ENCODE measurements at places on chromosomes 5 and 9.

DNA sequence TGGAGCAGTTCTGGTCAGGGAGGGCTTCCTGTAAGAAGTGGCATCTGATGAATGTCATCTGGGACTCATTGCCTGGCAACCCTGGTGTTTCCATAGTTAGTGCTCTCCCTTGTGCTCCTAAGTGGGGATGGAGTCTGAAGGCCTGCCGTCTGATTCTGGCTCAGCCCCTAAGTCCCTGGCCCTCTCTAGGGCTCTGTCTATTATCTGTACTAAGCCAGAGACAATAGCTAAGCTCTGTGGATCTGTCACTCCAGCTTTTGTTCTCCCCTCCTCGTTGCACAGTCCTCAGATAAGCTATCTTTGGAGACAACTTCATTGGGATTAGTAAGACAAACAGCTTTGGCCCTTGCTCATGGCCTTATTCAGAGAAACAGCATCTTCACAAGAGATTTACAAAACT lies 30.6 kb upstream of the TTC1 start:
- DNase-seq: no peak

- DNase-seq: no peak
These were observed 34.6 kb downstream of the ZSWIM6 start for GRCh38 chr5:61366497-61367240.

DNA sequence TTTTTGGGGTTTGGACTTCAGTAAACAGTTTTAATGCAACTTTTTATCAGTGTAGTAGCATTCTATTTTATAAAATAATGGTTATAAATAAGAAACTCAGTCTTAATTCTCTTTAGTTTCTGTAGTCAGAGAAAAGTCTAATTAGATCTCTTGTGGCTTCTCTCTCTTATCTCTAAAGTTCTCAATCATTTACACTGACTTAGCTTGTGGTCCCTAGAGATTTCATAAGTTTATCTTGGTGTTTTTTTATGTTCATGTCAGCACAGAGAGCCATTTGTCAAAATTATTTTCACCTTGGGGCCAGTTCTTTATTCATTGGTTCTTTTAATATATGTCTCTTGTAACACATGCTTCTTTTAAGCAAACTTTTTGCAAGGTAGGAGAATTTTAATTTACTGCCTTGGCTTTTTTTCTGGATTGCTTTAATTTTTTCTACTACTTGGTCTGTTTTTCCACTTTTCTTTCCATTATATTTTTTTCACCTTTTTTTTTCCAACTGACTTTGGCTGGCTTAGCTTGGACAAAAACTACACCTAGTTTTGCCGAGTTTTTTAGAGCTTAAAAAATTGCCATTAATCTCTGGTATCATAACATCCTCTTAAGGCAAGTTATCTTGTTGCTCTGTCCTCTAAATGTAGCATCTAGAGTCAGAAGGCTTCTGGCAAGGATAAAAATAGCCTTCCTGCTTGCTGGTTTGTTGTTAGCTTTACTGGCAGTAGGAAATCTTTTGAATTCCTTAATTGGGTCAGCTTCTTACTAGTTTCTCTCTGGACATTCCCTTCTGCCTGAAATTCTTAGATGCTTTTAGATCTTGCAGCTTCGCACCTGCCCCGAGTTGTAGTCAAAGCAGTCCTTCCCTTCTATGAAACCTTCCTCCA lies 35.3 kb downstream of the CPEB4 start:
- no peak for DNase-seq

DNA sequence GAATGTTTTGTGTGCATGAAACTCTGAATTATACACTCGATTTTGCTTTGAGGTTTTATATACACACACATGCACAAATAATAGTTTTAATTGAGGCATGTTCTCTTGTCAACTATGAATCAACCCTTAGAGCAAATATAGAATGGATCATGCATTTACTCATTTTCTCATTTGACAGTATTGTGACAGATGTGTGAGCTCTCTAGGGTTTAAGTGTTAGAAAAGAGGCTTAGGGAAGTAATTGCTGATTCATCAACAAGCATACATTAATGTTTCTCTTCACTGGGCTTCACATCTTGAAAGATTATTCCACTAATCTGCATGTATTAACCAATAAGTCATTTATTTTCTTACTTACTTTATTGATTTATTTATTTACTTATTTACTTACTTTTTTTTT lies 1356.8 kb upstream of the ACO1 start:
- DNase-seq: no peak

DNA sequence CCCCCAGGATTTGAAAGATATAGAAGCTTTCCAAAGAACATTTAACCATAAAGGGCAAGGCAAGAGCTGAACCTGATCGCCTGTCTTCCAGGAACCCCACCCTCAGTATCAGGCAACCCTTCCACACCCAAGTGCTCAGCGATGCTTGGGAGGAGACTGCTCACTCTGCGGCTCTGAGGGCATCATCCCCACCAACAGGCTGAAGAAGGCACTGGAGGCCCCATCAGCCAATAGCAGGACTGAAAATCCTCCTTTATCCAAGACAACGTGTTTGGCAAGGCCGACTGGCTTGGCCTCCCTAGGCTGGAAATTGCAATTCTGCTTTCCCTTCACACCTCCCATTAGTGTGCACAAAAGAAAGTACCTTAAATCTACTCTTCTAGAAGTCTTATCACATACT lies 1.4 kb upstream of the PPP2CA start:
- no peak for DNase-seq

- no peak for DNase-seq
These were observed 391.1 kb downstream of the ARHGEF28 start for GRCh38 chr5:74017112-74017511.

DNA sequence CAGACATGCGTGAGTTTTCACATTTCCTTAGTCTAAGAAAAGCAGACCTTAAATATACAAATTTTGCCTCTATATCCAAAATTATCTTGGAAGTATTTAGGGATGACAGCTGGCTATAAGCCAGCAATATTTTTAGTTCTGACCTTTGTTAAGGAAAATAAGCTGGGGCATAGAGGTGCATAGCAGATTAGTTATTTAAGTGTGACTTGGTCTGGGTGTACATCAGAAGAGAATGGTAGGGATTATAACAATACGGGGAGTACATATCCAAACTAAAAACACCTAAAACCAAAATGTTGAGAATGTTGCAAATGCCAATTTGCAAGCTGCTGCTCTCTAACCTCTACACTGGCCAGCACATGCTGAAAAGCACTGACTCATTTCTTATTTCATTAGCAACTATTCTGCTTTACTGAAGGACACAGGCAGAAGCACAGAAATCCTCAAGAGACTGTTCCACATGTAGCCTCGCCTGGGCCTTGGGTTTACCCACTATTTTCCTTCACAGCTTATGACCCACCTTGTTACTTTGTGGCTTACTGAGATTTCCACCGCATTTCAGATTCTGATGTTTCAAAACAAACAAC lies 22.3 kb downstream of the LEAP2 start:
- no peak for DNase-seq

- no peak for DNase-seq
These were observed 830 bp downstream of the PRRC1 start for GRCh38 chr5:127518319-127518621.

GRCh38 chr5:141121985-141122384 lies 367 bp downstream of the PCDHB4 start:
- DNase-seq: no peak

GRCh38 chr9:107043886-107044285 lies 180.9 kb downstream of the ZNF462 start:
- no peak for DNase-seq

- DNase-seq: no peak
These were observed 1.5 kb downstream of the PIP5K1B start for GRCh38 chr9:68706363-68707201.

GRCh38 chr9:35933550-35934067 lies 24.3 kb downstream of the SPAAR start:
- no peak for DNase-seq

DNA sequence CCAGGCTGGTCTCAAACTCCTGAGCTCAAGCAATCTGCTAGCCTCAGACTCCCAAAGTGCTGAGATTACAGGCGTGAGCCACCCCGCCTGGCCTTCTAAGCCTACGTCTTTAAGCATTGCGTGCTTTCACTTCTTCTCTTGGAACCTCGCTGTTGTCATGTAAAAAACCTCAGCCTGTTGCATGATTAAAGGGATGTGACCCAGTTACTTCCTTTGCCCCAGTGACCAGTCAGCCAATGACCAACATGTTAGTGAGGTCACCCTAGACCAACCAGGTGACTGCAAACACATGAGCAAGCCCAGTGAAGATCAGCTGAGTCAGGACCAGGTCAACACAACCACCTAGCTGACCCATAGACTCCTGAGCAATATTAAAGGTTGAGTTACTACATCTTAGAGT lies 10.5 kb downstream of the KIF4B start:
- DNase-seq: no peak

DNA sequence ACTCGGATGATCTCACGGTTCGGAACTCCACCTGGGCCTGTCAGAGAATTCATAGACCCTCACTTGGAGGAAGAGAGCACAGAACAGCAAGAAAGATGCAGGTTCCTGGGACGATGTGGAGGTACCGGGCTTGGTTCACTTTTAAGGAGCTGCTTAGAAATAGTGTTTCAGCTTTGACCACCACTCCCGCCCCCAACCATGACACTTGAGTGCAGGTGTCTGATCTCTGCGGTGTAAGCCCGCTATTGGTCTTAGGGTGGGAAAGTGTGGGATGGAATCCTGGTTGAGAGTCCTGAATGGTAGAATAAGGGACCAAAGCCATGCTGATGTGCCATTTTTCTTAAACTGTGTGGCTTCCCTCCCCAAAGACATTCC lies 97.2 kb upstream of the LMX1B start:
- DNase-seq: no peak

DNA sequence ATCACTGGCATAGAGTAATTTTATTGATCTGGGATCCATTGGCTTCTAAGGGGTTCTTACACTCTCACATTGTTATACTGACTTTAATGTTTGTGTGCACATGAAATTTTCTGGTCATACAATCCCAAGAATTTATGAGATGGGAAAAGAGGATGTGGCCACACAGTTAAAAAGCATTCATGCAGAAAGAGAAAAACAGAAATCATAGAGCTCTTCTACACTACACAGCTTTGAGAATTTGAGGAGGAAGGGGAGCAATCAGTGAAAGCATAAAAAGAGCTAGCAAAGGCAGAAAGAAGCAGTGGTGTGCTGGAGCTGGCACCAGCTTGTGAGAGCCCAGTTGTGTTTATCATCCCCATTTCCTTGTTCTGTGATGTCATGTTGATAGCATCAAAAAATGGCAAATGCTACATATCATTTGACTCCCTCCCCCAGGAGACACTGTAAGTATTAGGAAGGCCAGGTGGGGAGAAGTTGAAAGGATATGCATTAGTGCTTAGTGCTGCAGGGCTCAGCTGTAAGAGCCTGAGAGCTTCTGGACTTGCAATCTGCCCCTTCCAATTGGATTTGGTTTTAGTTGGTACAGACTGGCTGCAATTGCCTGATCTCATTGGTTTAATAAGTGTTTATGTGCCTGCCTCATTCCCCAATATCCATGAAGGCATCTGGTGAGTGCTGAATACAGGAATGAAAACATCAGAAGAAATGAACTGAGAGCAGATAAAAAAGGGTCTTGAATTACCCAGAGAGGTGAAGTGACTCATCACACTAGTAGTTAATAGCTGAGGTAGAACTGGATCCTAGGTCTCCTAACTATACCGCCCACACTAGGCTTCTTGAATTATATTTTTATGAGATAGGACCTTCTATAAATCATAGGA lies 30.9 kb downstream of the RHOBTB3 start:
- no peak for DNase-seq

DNA sequence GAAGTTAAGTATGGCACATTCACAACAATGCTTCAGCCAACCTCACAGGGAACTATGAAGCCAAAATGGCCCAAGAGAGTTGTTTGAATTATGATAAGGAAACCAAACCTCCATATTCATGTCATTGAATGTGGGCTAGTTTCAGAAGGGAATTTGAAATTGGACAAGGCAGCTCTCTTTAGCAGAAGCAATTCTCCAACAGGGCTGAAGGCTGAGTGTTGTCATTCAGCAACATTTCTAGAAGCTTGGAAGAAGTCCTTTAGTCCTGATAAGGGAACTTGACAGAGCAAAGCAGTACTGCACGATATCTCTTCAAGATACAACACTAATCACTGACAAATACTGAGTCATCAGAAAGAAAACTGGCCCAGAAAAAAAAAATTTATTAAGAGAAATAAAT lies 115.4 kb downstream of the SLC25A46 start:
- DNase-seq: no peak

GRCh38 chr5:55149308-55149795 lies 10.6 kb upstream of the GPX8 start:
- no peak for DNase-seq

DNA sequence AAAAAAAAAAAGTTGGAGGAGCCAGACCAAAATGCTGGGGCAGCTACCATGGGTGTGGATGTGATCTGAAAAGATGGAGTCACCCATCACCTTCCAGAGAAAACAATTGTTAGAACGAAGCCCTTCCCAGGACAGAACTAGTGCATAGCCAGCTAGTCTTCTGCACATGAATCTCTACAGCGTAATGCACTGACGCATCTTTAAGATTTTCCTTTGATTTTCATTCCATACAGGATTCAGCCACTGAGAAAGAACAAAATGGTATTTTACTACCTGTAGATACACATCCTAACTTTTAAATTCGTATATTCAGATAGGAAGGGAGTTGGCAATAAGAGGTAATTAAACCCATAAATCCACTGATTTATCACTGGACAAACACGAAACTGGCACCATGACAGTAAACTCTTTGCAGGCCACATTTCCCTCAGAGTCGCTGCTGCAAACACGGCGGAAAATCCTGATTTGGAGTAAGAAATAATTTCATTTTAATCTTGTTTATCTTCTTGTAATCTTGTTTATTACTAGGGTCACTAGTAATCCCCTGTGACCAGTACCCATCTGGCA lies 206.6 kb downstream of the SPOCK1 start:
- no peak for DNase-seq

GRCh38 chr9:122015170-122015821 lies 77.8 kb downstream of the TTLL11 start:
- no peak for DNase-seq

GRCh38 chr9:72362680-72363139 lies 2.3 kb downstream of the ZFAND5 start:
- DNase-seq: peak; percentile 8

GRCh38 chr5:42591015-42591414 lies 165.6 kb upstream of the CCDC152 start:
- no peak for DNase-seq

GRCh38 chr9:86410281-86410680 lies 56.1 kb upstream of the TUT7 start:
- DNase-seq: no peak

DNA sequence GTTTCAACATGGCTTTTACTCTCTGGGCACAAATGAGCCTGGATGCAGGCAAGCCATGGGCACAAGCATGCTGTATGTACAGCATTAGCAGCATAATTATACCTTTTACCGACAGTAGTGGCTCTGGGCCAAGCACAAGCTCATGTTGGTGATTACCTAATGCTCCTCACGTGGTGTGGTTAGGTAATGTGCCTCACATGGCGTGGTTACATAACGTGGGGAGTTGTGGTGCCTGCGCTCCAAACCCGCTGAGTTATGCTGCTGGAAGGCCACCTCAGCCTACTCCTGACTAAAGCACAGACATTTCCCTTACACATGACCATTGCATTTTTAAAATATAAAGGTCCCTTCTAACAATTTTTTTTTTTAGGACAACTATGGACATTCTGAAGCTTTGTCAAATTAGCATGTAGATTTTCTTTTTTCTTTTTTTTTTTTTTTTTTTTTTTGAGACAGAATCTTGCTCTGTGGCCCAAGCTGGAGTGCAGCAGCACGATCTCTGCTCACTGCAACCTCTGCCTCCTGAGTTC lies 794.0 kb downstream of the EFNA5 start:
- DNase-seq: no peak

Data from NCI-H187 treated with DMSO at 0.1 percent for 48 hours (cell line).